ENCODE measurements at places on chromosomes 4 and X.

- no peak for DNase-seq
These were observed 24.5 kb upstream of the GRIA2 start for GRCh38 chr4:157196046-157196445.

- DNase-seq, result no peak
These were observed 389.5 kb upstream of the GRID2 start for GRCh38 chr4:91914176-91914804.

DNA sequence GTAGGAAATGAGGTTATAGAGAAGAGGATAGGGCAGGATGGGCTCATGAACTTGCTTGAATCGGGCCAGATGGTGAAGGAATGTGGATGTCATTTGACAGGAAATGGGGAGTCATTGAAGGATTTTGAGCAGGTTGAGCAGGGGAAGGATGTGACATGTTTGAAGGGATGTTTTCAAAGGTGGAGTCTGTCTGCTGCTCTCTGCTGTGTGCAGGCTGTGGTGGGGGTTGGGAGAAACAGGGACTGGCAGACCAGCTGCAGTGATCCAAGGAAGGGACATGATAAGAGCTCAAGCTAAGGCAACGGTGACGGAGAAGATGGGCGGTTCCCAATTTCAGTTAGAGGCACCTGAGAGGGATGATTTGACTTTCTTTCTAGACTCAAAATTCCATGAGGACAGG lies 14.0 kb upstream of the XPNPEP2 start:
- no peak for DNase-seq

- peak; percentile 16 for DNase-seq
These were observed 5.8 kb upstream of the TET2 start for GRCh38 chr4:105140684-105141490.

GRCh38 chr4:26030260-26030667 lies 116.2 kb downstream of the SMIM20 start:
- DNase-seq, result no peak

DNA sequence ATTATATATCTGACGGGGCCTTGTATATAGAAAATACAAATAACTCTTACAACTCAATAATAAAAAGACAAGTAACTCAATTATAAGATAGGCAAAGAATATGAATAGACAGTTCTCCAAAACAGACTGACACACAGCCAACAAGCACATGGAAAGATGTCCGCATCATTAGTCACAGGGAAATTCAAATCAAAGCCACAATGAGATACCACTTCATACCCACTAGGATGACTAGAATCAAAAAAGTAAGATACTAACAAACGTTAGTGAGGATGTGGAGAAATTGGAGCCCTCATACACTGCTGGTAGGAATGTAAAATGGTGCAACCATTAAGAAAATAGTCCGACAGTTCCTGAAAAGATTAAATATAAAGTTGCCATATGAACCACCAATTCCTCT lies 115.7 kb downstream of the RCHY1 start:
- DNase-seq, result no peak

DNA sequence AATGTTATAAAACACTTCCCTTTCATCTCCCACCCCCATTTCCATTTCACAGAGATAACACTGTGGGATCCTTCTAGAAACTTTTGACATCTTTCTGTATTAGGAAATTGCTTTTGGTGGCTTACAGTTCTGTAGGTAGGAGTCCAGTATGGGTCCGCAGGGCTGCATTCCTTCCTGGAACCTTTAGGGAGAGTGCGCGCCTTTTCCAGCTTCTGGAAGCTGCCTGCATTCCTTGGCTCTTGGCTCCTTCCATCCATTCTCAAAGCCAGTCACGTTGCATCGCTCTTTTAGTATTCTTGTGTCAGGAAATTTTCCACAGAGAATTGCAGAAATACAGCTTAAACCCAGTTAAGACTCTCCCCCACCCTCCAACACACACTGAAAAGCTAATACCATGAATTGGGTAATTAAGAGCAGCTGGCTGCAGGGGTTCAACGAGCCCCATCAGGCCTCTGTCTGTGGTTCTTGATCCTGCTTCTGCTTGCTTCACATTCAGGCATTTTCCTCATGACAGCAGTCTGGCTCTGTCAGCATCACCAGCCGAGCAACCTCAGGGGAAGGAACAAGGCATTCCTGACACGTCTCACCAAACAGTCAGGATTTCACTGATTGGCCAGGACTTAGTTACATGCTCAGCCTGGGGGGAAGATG lies 48.8 kb downstream of the SEPTIN11 start:
- DNase-seq, result no peak

DNA sequence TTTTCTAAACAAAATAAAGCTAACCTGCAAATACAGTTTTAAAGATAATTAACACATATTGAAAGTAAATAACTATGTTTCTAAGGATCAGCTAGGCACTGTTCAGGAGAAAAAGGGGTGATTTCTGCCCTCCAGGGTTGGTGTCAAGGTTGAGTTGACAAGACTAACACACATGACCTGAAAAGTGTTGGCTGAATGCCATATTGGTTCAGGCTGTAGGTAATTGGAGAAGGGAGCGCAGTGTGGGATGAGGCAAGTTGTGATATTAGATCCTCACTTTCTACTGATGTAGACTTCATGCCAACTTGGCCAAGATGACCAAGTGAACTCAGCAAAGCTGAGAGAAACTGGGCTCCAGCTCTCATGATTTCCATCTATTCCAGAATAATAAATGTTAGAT lies 42.2 kb downstream of the PPM1K start:
- DNase-seq, result no peak

GRCh38 chr4:21882051-21882839 lies 66.3 kb downstream of the KCNIP4 start:
- no peak for DNase-seq

DNA sequence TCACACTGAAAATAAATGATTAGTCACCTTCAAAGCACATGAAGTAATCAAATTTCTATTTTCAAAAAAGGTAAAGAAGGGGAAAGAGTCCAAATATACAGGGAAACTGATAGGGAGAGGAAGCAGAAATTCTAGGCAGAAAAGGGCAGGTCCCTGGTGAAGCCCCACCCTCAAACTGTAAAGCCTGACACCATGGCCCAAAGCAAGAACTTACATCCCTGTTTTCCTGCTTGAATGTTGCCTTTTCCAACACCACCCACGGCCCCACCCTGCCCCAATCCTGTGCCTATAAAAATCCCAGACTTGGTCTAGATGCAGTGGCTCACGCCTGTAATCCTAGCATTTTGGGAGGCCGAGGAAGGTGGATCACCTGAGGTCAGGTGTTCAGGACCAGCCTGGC lies 361.8 kb downstream of the PPP3CA start:
- no peak for DNase-seq

GRCh38 chr4:122762520-122762919 lies 30.0 kb downstream of the BBS12 start:
- DNase-seq, result no peak

DNA sequence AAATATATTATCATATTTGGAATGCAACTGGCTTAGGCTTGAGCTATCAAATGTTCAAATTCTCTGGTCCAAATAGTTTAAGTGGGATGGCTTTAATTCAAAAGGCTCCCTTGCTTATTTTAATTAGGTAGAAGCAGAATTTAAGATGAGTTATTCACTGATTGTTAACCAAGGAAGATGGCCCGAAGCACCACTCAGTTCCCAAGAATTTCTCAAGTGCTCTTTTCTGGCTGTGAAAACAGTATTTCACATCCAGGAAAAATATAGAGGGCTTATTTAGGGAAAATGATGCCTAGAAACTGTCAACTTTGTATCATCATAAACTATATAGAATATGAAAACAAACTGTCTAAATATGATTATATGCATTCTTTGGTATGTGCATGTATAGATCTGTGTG lies 246.5 kb upstream of the SFRP2 start:
- DNase-seq, result no peak

- no peak for DNase-seq
These were observed 52.6 kb downstream of the HMX1 start for GRCh38 chr4:8819019-8819418.

DNA sequence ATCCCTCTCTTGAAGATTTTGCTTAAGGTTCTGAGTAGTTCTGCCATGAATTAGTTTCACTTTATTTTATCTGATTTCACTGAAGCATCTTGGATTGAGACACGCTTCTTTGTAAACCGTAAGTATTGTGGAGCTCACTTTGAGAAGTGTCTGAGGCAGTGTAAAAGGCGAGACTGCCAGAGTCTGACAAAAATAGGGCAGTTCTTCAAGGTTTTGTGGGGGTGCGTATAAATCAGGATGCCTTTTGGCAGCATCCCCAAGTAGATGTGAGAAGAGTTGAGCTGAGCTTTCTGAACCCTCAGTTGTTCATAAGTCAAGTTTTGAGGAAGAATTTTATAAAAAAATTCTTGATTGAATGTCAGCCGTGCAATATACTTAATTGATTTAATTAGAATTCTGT lies 76.3 kb downstream of the RBPJ start:
- DNase-seq, result no peak

GRCh38 chr4:96146686-96147085 lies 306.8 kb downstream of the PDHA2 start:
- DNase-seq, result no peak

DNA sequence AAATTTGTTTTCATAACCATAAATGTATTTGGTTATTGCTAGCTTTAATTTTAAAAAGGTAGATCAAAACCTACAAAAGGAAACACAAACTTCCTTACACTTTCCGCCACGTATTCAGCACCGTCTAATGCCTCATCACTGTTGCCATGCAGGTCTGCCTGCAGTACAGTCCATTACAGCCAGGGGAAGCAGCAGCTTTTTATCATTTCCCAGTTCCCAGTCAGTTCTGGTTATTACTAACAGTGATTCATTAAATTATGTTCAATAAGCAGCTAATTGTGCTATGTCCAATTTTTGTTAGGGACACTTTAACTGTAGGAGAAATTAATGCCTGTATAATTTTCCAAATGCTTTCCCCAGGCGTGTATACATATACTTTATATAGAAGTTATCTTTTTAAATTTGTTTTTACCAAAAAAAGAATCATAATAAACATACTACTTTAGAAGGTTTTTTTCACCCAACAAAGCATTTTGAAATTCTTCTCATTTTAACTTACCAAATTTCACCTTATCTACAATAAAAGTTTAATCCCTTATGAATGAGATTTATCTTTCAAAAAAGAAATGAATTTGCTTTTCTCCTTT lies 93.3 kb downstream of the ANXA3 start:
- DNase-seq, result peak; percentile 10

DNA sequence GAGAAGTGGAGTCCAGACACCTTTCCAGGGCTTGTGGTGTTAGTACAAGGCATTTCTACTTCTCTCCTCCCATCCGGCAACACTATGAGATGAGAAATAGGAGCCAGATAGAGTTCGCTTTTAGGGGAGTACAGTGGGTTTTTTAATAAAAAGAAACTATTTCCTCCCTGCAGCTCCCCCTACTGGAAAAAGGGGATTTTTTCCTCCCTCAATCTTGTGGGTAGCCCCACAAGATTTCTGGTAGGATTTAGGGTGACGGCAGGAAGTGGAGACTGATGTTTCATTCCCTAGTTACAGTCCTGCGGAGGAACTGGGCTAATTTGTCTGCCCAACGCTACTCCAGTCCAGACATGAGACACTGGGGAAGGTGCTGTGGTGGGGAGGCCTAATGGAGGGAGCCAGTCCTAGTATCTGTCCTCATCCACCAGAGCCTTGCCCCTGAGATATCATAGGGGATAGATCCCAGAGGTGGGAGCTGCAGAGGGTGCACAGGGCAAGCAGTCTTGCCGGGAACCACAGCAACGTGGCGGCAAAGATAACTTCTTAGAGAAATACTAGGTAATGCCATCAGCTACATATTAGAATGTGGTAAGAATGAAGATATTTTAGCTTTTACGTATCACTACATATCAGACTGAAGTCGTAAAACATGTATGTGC lies 45.5 kb upstream of the PRKG2 start:
- DNase-seq, result no peak

- no peak for DNase-seq
These were observed 20.2 kb downstream of the RAB9B start for GRCh38 chrX:103811858-103812257.

- DNase-seq, result no peak
These were observed 22.1 kb downstream of the PPP1R2C start for GRCh38 chrX:42755815-42756214.

DNA sequence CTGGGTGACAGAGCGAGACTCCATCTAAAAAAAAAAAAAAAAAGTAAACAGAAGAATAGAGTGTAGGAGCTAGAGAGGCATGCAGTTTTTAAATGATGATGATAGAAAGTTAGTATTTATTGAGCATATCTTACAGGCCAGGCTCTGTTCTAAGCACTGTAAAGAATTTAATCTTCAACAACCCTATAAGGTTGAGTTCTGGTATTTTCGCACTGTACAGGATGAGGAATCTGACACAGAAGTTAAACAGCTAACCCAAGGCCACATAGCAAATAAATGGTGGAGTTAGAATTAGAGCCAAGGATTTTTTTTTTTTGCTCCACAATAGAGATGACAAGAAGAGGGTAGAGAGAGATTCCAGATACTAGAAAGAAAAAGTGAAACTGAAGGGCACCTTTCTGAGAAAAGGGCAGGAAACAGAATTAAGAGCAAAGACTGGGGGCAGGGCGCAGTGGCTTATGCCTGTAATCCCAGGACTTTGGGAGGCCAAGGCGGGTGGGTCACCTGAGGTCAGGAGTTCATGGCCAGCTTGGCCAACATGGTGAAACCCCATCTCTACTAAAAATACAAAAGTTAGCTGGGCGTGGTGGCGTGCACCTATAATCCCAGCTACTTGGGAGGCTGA lies 56.1 kb downstream of the KLHL5 start:
- no peak for DNase-seq

GRCh38 chrX:105424729-105425128 lies 204.2 kb upstream of the TEX13A start:
- no peak for DNase-seq

DNA sequence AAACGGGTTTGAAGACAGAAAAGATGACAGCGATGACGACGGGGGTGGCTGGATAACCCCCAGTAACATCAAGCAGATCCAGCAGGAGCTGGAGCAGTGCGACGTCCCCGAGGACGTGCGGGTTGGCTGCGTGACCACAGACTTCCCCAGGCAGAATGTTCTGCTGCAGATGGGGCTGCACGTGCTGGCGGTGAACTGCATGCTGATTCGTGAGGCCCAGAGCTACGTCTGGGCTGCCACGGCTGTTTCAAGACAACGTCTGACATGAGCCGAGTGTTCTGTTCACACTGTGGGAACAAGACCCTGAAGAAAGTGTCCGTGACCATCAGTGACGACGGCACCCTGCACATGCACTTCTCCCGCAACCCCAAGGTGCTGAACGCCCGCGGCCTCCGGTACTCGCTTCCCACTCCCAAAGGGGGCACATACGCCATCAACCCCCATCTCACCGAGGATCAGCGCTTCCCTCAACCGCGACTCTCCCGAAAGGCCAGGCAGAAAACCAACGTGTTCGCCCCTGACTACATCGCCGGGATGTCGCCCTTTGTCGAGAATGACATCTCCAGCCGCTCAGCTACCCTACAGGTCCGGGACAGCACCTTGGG lies 319.2 kb upstream of the SLC7A11 start:
- no peak for DNase-seq

DNA sequence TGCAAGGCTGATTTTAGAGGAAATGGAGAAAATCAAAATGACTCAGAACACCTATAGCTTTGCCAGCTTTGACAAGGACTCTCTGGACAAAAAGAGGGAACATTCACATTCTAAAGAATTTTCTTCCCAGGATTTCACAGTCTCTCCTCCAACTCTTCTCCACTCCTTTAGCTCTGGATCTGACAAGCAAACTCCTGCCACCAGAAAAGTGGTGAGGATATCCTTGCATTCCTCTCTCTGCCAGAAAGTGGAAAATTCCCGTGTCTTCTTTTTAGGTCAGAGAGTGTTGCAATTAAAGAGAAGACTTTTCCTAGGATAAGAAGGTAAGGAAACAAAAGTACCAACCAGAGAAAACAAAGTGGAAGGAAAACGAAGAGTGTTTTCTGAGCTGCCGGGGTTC lies 16.1 kb upstream of the PDGFRA start:
- DNase-seq, result no peak

GRCh38 chrX:134545510-134545909 lies 85.5 kb downstream of the HPRT1 start:
- DNase-seq, result no peak
